Posterior vena cava (tissue), 2 donors: ENCODE measurements at places on chromosomes 5 and 9.

GRCh38 chr5:156534906-156535485, 208.0 kb downstream of the SGCD start:
- no peak for DNase-seq

DNA sequence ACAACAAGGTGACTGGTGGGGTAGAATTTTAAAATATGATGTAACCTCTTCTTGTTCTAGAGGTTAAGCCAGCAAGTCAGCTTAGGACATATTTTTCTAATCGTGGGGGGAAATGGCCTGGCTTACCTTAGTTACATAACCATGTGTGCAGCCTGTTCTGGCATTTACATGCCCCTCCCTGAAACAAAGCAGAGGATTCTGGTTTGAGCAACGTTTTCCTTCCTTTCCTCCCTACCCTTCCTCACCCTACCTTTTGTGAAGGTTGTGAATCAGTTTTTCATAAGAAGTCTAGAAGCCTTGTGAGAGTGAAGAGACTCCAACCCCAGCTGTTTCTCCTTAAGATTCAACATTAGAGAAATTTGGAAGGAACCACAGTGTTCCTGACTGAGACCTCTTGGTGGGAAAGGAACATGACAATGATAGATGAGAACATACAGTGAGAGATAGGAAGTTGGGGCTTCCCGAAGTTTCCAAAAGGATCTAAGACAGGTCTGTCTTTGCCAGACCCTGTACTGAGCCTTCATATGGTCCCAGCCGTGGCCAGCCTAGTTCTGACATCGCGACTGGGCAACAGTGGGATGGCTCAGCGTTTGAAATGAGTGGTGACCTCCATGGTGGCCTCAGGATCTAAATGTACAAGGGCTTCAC, 365.2 kb downstream of the SPATA31D1 start:
- DNase-seq = no peak

DNA sequence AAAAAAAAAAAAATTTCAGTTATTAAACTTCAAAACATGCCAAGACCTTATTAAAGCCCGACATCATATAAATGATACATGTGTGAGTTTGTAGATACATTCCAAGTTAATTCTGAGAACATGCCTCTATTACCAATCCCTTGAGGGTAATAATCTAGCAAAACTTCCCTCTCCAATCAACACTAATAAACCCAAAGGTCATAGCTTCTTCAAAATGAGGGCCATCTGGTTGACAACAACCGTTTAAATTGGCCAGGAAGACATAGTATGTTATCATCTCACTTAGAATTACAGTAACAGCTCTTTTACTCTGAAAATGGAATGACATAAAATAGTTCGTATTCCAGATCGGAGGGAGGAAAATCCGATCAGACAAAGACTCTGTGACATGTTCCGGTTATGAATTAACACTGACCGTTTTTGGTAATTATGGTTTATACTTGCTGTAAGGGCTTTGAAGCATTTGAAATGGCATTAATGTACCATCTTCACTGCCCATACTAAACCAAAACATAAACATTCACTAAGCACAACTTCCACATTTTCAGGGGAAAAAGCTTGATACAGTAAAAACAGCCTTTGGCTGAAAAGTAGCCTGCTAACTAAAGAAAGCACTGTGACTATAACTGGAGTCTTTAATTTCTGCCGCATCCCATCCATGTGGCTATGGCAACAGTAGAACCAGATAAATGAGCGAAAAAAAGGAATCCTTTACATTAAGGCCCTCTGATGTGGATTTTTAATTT, 50.3 kb downstream of the ANKH start:
- no peak for DNase-seq

DNA sequence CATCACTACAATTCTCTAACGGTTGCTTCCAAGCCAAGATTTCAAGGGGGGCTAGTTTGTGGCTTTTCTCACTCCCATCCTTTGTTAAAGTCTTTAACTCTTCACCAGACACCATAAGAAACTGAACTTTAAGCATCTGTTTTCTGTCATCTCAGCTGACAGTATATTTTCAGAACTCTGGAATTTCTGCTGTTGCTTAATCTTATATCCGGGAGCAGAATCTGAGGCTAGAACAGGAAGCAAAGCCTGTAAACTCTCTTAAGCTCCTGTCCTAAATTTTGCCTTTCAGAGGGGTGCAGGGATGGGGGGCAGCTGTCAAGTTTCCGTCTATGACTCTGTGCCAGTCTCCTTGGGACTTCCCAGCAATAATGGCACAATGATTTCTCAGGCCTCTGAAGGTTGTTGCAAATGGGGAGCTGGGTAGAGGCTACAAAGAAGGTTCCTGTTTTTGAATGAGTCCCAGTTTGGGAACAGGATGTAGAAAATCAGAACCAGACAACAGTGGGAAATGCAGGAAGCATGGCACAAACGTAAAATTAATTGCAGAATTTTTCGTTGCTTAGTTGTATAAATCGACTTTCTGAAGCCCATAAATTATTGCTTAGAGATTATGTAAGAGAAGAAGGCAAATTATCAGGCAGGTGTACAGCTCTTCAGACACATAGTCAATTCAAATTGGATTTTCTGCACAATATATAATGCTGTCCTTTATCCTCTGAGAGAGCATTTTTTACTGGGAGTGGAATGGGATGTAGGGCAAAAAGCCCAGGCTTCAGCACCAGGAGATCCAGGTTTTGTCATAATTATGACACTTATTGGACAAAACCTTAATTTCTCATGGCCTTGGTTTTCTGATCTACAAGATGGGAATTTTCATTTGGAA, 430.9 kb downstream of the DMAC1 start:
- DNase-seq = no peak

DNA sequence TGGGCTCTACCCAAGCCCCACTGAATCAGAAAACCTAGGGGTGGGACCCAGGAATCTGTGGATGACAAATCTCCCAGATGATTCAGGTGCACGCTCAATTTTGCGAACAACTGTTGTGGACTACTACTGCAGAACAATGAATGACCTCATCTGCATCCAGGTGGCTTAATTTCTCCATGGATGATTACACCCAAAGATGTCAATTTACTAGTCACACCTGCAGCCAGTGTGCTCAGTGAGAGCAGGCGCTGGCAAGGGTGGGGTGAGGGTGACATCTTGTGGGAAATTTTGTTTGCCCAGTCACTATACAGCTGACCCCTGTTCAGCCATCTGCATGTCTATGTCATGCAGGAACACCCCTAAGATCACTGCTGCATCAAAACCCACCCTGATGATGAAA, 118.2 kb downstream of the ENTREP1 start:
- DNase-seq = no peak

DNA sequence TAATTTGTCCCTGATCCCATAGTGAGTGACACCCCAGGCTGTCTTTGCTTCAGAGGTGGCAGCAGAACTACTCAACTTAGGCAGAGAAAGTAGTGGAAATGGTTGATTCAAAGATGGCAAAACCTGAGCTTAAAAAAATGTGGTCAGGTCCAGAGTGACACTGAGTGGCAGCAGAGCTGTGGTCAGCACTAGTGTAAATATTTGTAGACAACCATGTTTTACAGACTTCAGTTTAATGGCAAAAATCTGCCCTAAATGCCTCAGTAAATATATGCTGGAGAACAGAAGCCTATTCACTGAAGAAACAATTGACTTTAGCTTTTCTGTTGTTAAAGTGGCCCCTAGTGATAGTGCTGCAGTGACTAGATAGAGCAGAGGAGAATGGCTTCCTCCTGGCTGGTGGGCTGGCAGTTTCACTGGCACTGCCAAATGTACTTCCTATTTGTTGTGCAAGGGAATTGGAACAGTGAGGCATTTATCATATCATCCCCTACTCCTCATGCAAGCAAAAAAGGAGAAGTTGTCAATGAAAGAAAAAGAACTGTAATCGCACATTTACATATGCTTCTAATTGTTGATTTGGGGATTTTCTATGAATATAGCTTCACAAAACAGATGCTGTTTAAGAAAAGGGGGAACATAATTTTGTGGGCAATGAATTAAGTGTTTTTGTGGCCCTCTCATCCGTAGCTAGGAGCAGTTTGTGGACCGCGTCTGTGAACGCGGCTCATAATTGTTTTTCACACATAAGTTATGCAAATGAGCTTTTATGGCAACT, 12.0 kb downstream of the PBX3 start:
- no peak for DNase-seq

DNA sequence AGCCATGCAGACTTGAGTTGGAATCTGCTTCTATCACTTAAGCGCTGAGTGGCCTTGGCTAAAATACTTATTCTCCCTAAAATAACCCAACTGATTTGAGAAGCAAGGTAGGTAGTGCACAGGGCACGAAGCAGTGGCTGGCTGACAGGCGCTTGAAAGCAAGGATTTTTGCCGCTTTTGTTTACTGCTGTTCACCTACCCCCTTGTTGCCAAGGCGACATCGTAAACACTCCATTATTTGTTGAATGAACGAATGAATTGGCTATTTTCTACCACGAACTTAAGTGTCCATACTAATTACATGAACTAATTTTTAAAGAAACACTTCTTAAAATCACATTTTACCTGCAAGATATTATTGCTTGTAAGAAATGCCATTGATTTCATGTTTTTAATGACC, 98.0 kb downstream of the ANKH start:
- no peak for DNase-seq

DNA sequence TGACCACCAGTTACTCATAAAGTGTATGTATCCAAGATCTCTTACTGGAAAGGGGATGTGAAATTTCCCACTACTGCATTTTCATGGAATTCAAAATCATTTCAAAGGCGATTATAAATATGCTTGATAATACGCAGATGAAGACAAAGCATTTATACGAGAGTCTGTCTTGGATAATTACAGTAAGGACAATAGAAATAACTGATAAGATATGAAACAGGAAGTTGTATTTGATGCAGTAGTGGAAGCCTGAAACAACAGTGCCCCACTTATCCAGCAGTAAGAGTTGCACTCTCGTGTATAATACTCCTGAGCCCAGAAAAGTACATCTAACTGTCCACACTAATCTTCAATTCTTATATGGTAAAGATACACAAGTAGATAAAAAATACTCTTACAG, 188.7 kb upstream of the POU5F2 start:
- DNase-seq = no peak

DNA sequence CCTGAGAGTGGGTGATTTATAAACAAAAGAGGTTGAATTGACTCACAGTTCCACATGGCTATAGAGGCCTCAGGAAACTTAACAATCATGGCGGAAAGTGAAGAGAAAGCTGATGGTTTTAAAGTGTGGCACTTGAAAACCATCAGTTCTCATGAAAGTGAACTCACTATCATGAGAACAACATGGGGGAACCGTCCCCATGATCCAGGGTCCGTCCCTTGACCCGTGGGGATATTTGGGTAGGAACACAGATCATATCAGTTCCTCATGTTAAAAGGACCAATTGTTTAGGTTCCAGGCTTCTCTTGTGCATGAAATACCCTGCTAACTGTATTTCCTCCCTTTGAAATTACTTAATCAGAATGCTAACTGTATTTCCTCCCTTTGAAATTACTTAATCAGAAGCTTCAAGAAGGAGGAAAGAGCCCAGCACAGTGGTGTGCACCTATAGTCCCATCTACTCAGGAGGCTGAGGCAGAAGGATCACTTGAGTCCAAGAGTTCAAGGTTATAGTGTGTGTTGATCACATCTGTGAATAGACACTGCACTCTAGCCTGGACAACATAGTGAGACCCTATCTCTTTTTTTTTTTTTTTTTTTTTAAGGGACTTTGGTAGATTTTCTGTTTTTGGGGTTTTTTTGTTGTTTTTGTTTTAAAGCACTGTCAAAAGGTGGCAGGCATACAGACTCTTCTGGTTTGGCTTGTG, 24.8 kb downstream of the TTC1 start:
- DNase-seq = no peak

GRCh38 chr9:106307670-106308069, 555.3 kb upstream of the ZNF462 start:
- DNase-seq = no peak

GRCh38 chr9:131639769-131640437, 94.6 kb downstream of the PRRT1B start:
- DNase-seq = no peak

DNA sequence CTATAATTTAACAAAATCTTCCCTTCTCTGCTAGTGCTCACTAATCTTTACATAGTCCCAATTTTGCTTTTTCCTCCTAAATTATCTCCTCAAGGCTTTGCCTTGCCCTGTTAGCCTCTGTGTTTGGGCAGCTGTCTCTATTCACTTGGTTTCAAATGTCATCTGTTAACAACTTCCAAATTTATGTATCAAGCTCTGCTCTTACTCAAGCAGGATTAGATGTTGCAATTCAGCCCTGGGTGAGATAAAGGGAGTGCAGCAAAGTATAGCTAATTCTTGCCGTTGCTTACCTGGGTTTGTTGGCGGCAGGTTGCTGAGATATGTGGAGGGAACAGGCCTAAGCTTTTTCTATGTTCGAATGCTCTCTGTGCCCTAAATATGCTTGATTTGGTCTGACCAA, 483.8 kb downstream of the DMAC1 start:
- no peak for DNase-seq

GRCh38 chr5:104891596-104891995, 1329.0 kb upstream of the NUDT12 start:
- no peak for DNase-seq

- DNase-seq = no peak
Measured at GRCh38 chr5:116032991-116033390, 719 bp downstream of the ARL14EPL start.
